Activated naive CD8-positive, alpha-beta T cell treated with anti-CD3 and anti-CD28 coated beads, Interleukin-2, amount 50 U/mL, for 16 hours (primary cell): ENCODE measurements at places on chromosomes 5 and 9.
A peak's percentile ranks its signal among the peaks of the same experiment; 100 is the strongest.

- DNase-seq: no peak
Observed at GRCh38 chr9:77585335-77585786, 62.8 kb downstream of the GNA14 start.

GRCh38 chr5:38431242-38431853 is 125.1 kb downstream of the LIFR start:
- no peak for DNase-seq

DNA sequence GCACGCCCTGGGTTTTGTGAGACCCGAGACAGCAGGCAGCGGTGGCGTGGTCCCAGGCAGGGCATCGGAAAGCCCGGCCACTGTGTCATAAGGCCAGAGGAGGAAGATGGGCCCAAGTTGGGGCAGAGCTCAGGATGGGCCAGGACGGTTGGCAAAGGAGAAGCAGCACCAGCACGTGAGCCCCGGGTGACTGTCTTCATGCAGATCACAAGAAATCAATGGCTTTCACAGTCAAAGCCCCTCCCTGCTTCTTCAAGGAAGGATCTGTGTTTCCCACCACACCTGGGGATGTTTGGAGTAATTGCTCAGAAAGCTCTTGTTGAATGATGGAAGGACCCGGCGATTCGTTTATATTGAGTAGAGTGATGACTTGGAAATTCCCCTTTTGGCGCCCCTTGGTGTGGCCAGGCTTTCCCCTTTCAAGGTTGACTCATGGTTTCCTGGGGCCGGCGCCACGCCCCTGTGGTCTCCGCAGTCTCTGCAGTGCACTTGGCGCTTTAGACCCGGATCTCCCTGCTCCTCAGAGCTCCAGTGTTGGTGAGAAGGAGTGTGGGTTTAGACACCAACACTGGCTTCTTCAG is 52.1 kb downstream of the IL31RA start:
- DNase-seq: peak; percentile 12

- no peak for DNase-seq
Observed at GRCh38 chr5:65999061-65999723, 72.8 kb downstream of the ERBIN start.

- DNase-seq: no peak
Observed at GRCh38 chr9:121038362-121038761, 11.7 kb downstream of the C5 start.

GRCh38 chr9:27348785-27349697 is 52.1 kb upstream of the EQTN start:
- DNase-seq: no peak

DNA sequence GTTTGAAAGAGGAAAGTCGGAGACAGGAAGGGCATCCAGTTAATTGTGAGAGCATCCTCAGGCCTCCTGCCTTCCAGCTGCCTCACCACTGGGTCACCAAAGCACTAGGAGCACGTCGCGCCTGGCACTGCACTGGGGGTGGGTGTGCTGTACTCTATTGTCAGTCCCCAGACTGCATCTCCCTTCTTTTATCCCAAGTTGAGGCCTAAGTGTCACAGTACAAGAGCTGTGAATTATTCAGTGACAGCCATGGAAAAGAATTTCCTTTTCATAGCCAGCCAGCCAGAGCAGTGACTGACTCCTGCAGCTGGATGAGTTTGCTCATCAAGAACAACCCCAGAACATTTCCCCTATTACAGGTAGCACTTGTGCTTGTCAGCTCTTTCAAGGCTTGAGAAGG is 16.3 kb downstream of the CLTA start:
- DNase-seq: no peak

DNA sequence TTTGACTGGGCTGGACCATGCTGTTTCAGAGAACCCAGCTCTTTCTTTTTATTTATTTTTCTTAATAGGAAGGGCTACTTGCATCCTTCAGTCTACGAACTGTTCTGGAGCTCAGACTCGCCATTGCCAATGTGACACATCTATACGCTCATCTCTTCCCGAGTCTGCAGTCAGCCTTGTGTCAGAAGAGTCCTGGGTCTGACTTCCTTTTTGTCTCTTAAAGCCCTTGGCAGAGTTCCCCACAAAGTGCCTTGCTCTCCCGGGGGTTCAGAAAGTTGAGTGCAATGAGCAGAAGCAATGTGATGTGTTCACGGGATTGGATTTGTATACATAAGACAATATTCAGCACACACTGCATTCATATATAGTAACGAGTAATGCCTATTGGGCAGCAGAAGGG is 140.4 kb downstream of the ATPSCKMT start:
- no peak for DNase-seq

DNA sequence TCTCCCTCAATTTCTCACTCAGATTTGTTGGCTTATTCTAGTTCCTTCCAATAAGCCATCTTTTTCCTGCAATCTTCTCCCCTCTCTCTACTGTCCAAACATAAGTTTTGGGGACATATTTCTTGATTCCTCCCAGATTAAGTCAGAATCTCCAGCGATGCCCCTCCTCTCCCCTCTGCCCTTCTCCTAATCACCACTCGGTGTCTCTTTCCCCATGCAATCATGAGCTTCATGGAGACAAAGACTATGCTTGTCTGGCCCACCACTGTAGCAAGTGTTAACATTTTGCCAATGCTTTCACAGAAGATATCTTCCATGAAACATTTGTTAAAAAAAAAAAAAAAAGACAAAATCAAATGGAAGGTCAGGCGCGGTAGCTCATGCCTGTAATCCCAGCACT is 42.4 kb downstream of the PDE6A start:
- DNase-seq: no peak

DNA sequence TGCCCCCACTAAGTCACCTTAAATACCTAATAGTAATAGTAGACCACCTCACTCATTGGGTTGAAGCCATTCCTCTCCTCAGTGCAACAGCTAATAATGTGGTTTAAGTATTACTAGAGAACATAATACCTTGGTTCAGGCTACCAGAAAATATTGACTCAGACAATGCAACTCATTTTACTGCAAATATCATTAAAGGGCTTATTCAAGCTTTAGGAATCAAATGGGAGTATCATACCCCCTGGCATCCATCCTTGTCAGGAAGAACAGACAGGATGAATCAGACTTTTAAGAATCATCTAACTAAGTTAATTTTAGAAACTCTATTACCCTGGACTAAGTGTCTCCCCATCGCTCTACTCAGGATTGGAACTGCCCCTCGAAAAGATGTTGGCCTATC is 6.8 kb upstream of the RNF180 start:
- no peak for DNase-seq
